Astrocyte (in vitro differentiated cells and primary cell): ENCODE measurements at places on chromosomes 6 and 20.

DNA sequence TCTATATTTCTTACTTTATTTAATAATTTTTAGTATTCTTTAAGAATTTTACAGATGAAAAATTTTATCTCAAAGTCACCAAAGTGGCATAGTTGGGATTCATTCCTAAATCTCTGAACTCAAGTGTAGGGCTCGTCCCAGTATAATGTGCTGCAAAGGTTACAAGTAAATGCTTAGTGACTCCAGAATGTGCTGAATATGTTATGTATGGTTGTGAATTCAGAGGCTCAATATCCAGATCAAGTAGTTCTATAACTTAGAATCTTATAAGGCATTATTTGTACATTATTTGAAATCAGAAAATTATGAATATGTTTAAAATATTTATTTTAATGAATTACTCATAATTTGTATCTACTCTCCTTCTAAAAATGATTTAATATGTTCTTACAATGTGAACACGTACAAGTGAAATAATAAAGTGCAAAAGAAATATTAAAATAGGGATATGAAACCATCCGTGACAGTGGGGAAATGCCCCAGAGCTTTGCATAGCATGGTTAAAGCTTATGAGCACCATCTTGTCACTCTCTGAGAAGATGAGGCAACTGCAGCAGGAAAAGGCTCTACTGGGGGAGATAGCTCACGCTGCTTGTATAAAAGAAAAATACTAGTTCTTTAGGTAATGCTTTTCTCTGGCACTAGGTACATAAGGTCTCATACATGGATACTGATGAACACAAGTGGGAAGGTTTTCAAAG lies 259.0 kb downstream of the FOXC1 start:
- no peaks in the 10 kb centered on the region for H3K36me3 ChIP-seq
- peaks cover 7% of the 10 kb centered on the region for H3K4me1 ChIP-seq
- H3K4me3 ChIP-seq: no peak overlapping the region
- no peak for DNase-seq

GRCh38 chr6:116924245-116924644 lies 47.2 kb downstream of the RFX6 start:
- H3K4me1 ChIP-seq: no peaks in the 10 kb centered on the region
- DNase-seq: no peak
- H3K36me3 ChIP-seq: no peaks in the 10 kb centered on the region
- H3K27ac ChIP-seq: no peak overlapping the region
- no peak overlapping the region for H3K4me3 ChIP-seq

- H3K27me3 ChIP-seq: no peaks in the 10 kb centered on the region
- H3K4me1 ChIP-seq: peaks cover 43% of the 10 kb centered on the region
- peak overlapping the region; percentile 95 for H3K27ac ChIP-seq
- DNase-seq: no peak
Observed at GRCh38 chr6:14705841-14706377, 540.0 kb upstream of the JARID2 start.

- DNase-seq: peak; percentile 89
- H3K27me3 ChIP-seq: no peaks in the 10 kb centered on the region
- peak overlapping the region; percentile 84 for H3K27ac ChIP-seq
Observed at GRCh38 chr6:33771146-33772081, 17.5 kb downstream of the LEMD2 start.

DNA sequence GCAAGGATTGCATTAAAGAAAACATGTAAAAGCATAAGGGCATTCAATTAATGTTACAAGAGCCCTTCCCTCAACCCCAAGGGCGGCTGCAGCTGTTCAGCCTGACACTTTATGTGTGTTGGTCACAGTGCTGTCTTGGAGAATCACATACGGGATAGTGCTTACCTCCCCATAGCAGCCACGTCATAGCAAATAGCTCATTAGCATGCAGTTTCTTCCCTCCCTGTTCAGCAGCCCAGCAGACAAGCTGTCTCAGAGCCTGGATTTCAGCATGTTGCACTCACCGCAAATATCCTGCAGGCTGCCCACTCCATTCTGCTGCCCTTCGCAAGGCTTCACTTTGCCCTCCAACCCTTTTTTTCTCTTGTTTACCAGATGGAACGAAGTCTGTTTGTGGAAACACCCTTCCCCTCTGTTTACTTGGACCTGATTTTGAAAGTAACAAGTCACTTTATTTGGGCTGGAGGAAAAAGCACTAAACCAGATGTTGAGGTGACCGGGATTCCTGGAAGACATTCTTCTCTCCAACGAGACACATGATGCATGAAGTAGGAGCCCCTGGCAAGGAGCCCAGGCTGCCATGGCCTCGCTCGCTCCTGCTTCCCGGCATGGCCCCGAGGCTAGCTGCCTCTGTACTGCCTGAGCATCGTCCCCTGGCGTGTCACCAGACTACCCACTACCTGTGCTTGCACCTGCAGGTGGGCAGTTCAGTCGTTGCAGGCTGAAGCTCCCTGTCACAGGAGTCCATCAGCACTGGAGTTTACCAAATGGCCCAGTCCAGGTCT lies 151.6 kb upstream of the GMDS start:
- H3K27ac ChIP-seq: no peak overlapping the region
- peaks cover 10% of the 10 kb centered on the region for H3K4me1 ChIP-seq
- H3K4me3 ChIP-seq: no peak overlapping the region
- no peaks in the 10 kb centered on the region for H3K36me3 ChIP-seq

DNA sequence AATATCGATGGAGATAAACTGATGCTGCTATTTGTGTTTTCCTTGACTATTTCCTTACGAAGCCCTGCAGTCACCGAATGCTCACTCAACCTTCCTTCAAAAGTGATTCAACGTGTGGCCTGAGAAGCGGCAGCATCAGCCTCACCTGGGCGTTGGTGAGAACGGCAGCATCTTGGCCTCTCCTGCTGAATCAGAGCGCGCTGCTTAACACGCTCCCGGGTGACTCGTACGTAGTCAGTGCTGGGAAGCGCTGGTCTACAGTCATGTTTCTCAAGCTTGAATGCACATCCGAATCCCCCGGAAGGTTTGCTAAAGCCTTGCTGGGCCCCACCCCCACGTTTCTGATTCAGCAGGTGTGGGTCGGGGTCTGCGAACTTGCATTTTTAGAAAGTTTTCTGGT lies 214.1 kb upstream of the RREB1 start:
- no peaks in the 10 kb centered on the region for H3K4me1 ChIP-seq
- H3K27ac ChIP-seq: no peak overlapping the region
- no peaks in the 10 kb centered on the region for H3K36me3 ChIP-seq
- no peak for DNase-seq

- H3K4me1 ChIP-seq: peaks cover 6% of the 10 kb centered on the region
- H3K4me3 ChIP-seq: peak overlapping the region; percentile 22
- peak; percentile 79 for DNase-seq
- peak overlapping the region; percentile 43 for H3K27ac ChIP-seq
Observed at GRCh38 chr20:53763707-53764414, 170.2 kb upstream of the ZNF217 start.

GRCh38 chr20:51609251-51609650 lies 66.7 kb upstream of the NFATC2 start:
- no peaks in the 10 kb centered on the region for H3K4me1 ChIP-seq
- no peak overlapping the region for H3K4me3 ChIP-seq
- H3K27ac ChIP-seq: no peak overlapping the region
- no peak for DNase-seq

GRCh38 chr20:60976913-60977312 lies 275.1 kb upstream of the CDH4 start:
- no peak for DNase-seq
- no peak overlapping the region for H3K4me3 ChIP-seq
- no peak overlapping the region for H3K27ac ChIP-seq

- no peaks in the 10 kb centered on the region for H3K27me3 ChIP-seq
- no peaks in the 10 kb centered on the region for H3K36me3 ChIP-seq
- H3K27ac ChIP-seq: peak overlapping the region; percentile 81
- peak; percentile 81 for DNase-seq
- peaks cover 28% of the 10 kb centered on the region for H3K4me1 ChIP-seq
Observed at GRCh38 chr6:30814146-30815040, 69.9 kb upstream of the DDR1 start.

GRCh38 chr6:108417027-108417426 lies 122.2 kb downstream of the AFG1L start:
- H3K27ac ChIP-seq: no peak overlapping the region
- peak; percentile 57 for DNase-seq
- H3K4me1 ChIP-seq: no peaks in the 10 kb centered on the region
- no peaks in the 10 kb centered on the region for H3K27me3 ChIP-seq
- H3K36me3 ChIP-seq: no peaks in the 10 kb centered on the region
- H3K4me3 ChIP-seq: no peak overlapping the region

- no peak overlapping the region for H3K27ac ChIP-seq
- no peak overlapping the region for H3K4me3 ChIP-seq
- no peaks in the 10 kb centered on the region for H3K27me3 ChIP-seq
- peaks cover 3% of the 10 kb centered on the region for H3K36me3 ChIP-seq
Observed at GRCh38 chr6:99282479-99283062, 66.9 kb downstream of the FAXC start.

GRCh38 chr6:105346052-105346451 lies 56.8 kb downstream of the PREP start:
- peaks cover 6% of the 10 kb centered on the region for H3K36me3 ChIP-seq
- H3K4me1 ChIP-seq: peaks cover 13% of the 10 kb centered on the region
- H3K4me3 ChIP-seq: no peak overlapping the region

- H3K4me1 ChIP-seq: no peaks in the 10 kb centered on the region
- H3K27me3 ChIP-seq: no peaks in the 10 kb centered on the region
- no peaks in the 10 kb centered on the region for H3K36me3 ChIP-seq
- no peak overlapping the region for H3K27ac ChIP-seq
- no peak for DNase-seq
Observed at GRCh38 chr6:105515054-105515453, 112.2 kb upstream of the PREP start.

- no peaks in the 10 kb centered on the region for H3K4me1 ChIP-seq
- H3K36me3 ChIP-seq: no peaks in the 10 kb centered on the region
- peaks cover 11% of the 10 kb centered on the region for H3K27me3 ChIP-seq
Observed at GRCh38 chr20:1998715-1999114, 4.9 kb upstream of the PDYN start.

GRCh38 chr6:31363811-31364210 lies 6.8 kb upstream of the HLA-B start:
- no peak overlapping the region for H3K27ac ChIP-seq
- H3K4me3 ChIP-seq: no peak overlapping the region
- no peaks in the 10 kb centered on the region for H3K36me3 ChIP-seq
- no peak for DNase-seq

- H3K36me3 ChIP-seq: no peaks in the 10 kb centered on the region
- no peak overlapping the region for H3K4me3 ChIP-seq
- no peaks in the 10 kb centered on the region for H3K4me1 ChIP-seq
- H3K27ac ChIP-seq: no peak overlapping the region
Observed at GRCh38 chr6:141134723-141135122, 998.0 kb upstream of the GJE1 start.

DNA sequence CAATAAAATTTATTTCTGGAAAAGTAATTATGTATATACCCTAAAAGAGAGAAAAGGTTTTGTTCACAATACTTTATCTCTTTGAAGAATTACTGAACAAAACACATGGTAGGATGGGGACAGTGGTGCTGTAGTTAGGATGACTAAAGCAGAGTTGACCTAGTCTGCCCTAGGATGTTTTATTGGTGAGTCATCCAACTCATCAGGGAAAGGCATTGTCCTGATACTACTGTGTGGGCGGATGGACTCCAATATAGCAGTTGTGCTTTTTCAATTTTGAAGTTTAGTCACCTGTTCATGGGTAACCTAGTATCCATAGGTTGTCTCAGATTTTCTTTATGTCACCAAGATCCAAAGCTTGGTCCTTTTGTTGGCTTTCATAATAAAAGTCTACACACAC lies 53.3 kb upstream of the EYS start:
- no peaks in the 10 kb centered on the region for H3K4me1 ChIP-seq
- H3K36me3 ChIP-seq: no peaks in the 10 kb centered on the region
- H3K4me3 ChIP-seq: no peak overlapping the region

DNA sequence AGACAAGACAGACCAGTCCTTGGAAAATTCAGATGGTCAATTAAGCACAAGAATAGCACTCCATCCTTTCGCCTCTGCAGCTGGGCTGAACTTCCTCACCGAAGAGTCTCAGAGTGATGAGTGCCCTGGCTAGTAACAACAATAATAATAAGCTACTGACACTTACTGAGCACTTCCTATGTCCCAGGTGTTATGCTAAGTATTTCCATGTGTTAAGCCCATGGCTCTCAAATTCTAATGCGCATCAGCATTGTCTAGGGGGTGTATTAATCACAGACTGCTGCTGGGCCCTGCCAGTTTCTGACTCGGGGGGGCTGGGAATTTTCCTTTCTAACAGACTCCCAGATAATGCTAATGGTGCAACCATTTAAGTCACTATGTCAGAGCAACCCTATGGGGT lies 118.2 kb upstream of the LRFN2 start:
- H3K36me3 ChIP-seq: no peaks in the 10 kb centered on the region
- no peak for DNase-seq
- H3K4me3 ChIP-seq: no peak overlapping the region
- no peaks in the 10 kb centered on the region for H3K4me1 ChIP-seq
- H3K27me3 ChIP-seq: peaks cover 9% of the 10 kb centered on the region
- no peak overlapping the region for H3K27ac ChIP-seq

GRCh38 chr6:46491628-46492547 lies 639 bp upstream of the RCAN2 start:
- H3K36me3 ChIP-seq: no peaks in the 10 kb centered on the region
- H3K27ac ChIP-seq: no peak overlapping the region
- peaks cover 7% of the 10 kb centered on the region for H3K4me1 ChIP-seq
- no peak for DNase-seq
- H3K4me3 ChIP-seq: peak overlapping the region; percentile 57

- H3K27me3 ChIP-seq: peaks cover 8% of the 10 kb centered on the region
- H3K4me1 ChIP-seq: peaks cover 12% of the 10 kb centered on the region
- no peak for DNase-seq
- no peaks in the 10 kb centered on the region for H3K36me3 ChIP-seq
- H3K4me3 ChIP-seq: no peak overlapping the region
- no peak overlapping the region for H3K27ac ChIP-seq
Observed at GRCh38 chr20:38302786-38303185, 1.2 kb upstream of the BPI start.

GRCh38 chr20:53522026-53522425 lies 71.6 kb downstream of the ZNF217 start:
- H3K4me1 ChIP-seq: no peaks in the 10 kb centered on the region
- no peak for DNase-seq
- H3K4me3 ChIP-seq: no peak overlapping the region
- H3K27me3 ChIP-seq: no peaks in the 10 kb centered on the region
- H3K36me3 ChIP-seq: no peaks in the 10 kb centered on the region
- no peak overlapping the region for H3K27ac ChIP-seq

DNA sequence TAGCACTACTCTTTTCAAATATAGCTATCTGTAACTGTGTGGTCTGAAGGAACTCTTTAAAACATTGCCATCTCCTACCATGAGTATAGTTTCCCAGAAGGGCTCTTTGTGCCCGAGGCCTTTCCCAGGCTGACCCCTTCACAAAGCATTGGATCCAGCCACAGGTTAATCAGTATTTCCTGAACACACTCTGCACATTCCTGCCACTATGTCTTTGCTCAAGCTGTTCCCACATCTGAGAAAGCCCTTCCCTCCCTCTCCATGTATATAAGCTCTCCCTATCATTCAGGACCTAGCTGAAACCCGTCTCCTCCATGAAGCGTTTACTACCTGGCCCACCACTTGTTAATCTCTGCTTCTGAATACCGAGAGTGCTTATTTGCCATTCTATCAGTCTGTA lies 47.8 kb upstream of the PKHD1 start:
- H3K27me3 ChIP-seq: peaks cover 2% of the 10 kb centered on the region
- H3K4me1 ChIP-seq: no peaks in the 10 kb centered on the region
- DNase-seq: no peak
- H3K27ac ChIP-seq: no peak overlapping the region
- H3K4me3 ChIP-seq: no peak overlapping the region

- H3K4me3 ChIP-seq: no peak overlapping the region
- H3K27ac ChIP-seq: no peak overlapping the region
- no peaks in the 10 kb centered on the region for H3K36me3 ChIP-seq
- H3K4me1 ChIP-seq: peaks cover 4% of the 10 kb centered on the region
- no peaks in the 10 kb centered on the region for H3K27me3 ChIP-seq
- no peak for DNase-seq
Observed at GRCh38 chr6:16157909-16158308, 29.0 kb downstream of the MYLIP start.
